ENCODE measurements at places on chromosomes 4 and X.

GRCh38 chrX:40420899-40421729 lies 159.7 kb upstream of the ATP6AP2 start:
- no peak for DNase-seq

- no peak for DNase-seq
Measured at GRCh38 chrX:65999029-65999562, 40.8 kb downstream of the VSIG4 start.

DNA sequence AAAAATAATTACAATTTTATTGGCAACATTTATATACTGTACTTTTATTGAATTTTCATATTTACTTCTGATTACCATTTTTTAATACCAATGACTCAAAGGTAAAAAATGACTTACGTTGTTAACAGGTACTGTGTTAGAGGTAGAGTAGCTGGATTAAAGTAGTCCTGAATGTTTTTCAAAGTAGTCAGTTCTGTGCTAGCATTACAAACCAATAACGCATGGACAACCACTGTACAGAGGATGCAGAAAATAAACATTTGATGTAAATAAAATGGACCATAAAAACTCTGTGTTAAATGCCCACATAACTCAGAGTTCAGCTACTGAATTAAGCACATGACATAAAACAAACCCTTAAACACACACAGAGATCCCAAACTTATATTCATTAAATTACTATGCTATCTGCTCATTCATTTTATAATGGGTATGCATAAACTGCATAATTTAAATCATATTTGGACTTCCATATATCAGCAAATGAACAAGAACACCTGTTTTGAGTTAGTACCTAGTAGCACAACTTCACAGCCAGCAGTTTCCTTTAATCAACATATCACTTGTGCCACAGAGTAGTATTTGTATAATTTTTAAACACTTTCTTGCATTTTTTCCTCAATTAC lies 46.4 kb upstream of the NEUROG2 start:
- no peak for DNase-seq

DNA sequence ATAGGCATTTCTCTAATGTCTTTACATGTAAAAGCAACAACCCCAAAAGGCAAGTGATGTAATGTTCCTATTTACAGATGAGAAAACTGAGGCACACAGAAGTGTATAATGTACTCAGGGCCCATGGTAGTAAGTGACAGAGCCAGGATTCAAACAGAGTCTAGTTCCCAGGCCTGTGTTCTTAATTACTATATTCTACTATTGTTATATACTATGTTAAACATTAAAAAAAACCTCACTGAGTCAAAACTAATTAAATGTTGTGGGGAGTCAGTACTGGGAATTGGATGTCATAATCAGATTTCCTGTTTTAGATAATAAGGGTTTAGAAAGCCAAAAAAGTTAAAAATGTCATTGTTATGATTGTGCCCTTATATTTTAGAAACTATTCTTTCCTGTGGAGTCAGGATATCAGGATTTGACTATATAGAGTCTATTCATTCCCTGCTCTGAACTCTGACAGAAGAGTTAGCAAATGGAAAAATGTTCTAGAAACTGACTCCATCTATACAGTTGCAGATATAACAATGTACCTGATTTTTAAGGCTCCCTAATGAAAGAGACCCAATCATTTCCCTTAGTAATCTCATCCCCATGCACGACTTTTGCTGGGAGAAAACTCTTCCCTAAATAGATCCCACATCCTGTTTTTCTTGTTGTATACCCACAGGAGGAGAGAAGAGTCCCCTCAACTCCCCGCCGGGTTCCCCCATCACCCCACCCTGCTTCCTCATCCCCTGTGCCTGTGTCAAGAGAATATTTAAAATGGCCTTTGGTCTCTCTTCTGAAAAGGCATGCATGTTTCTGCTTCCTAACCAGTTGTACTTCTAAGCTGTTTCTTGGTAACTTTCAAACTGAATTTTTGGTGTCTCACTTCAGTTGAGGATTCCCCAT lies 69.7 kb downstream of the REELD1 start:
- no peak for DNase-seq

GRCh38 chr4:48187813-48188212 lies 53.8 kb upstream of the TXK start:
- DNase-seq: no peak

DNA sequence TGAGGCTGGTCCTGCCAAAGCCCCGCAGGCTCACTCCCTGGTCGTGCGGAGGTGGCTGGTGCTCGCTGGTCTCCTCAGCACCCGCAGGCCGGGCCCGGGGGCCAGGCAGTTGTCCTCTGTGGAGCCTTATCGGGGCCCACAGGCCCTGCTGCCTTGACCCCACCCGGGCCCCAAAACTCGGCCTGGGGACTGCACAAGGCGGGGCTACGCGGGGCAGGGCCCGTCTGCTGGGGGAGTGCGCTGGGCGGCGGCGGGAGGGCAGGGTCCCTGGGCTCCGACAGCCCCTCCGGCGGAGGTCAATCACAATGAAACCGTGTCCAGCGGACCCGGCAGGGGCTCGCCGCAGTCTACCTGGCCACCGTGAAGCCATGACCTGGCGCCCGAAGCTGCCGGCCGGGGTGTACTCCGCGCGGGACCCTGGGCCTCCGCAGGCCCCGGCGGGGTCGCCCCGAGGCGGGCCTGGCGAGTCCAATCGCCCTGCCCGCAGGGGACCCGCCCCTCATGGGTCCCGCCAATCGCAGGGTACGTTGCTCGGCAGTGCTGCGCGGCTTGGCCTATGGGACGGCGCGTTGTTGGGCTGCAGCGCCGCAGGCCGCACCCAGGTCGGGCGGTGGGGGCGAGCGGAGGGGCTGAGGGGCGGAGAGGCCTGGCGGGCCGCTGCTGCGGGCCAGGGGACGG lies at the start of gene ADD1:
Gene ADD1 (plus strand): TSS at position 582 of the 678 bp plus-strand sequence. CDS start 32,072 bp downstream, outside the sequence.
- peak; percentile 1 for DNase-seq

- DNase-seq: no peak
Measured at GRCh38 chrX:9591496-9591895, 126.6 kb downstream of the TBL1X start.

DNA sequence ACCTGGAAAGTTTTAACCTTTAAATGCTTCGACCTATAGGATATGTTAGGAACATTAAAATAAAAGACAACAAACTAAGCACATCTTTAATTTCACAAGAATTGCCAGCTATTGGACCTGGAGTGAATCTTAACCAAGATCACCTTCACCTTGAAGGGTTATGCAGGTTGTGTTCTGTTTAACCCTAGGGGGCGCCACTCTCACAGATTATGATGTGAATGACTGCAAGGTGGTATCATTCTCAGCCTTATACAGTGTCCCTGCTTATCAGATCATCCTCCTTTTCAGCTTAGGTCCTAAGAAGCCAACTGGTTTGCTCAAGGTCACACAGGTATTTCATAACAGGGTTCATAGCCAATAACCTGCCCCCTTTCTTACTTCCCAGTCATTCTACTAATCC lies 23.5 kb downstream of the INTS6L start:
- DNase-seq: no peak

GRCh38 chr4:8171984-8172924 lies 13.6 kb upstream of the ABLIM2 start:
- no peak for DNase-seq

Measured in NCI-H748 treated with DMSO at 0.1 percent for 48 hours (cell line).